ENCODE measurements at places on chromosomes 1 and 21.

- DNase-seq, result peak; percentile 89
These were observed 16.2 kb downstream of the GIPC2 start for GRCh38 chr1:78061825-78062523.

DNA sequence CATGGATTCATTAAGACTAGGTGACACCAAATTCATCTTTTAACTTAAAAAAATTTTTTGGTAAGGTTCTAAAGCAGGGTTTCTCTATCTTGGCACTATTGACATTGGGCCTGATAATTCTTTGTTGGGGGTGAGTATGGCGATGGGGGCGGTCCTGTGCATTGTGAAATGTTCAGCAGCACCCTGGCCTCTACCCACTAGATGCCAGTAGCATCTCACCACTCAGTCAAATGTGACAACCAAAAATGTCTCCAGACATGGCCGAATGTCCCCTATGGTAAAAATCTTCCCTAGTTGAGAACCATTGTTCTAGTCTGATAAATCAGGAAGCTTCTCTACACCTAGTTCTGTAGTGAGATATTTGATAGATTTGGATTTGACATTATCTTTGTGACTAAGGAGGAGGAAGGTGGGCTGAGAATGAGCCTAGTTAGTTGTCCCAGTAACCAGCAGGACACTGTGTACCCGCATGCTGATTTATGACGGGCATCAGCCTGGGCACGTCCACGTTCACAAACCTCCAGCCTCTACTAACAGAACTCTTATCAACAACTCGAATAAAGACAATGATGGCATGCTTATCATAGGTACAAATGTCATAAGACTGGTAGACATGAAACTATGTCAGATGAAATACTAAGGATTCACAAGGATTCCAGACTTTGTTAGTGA lies 104.6 kb downstream of the KCND3 start:
- no peak for DNase-seq

GRCh38 chr1:29454616-29455380 lies 218.5 kb downstream of the PTPRU start:
- DNase-seq, result no peak

- DNase-seq, result no peak
These were observed 40.8 kb upstream of the PPP2R5A start for GRCh38 chr1:212244441-212244840.

- peak; percentile 80 for DNase-seq
These were observed 12.6 kb upstream of the PSMA5 start for GRCh38 chr1:109438798-109439297.

DNA sequence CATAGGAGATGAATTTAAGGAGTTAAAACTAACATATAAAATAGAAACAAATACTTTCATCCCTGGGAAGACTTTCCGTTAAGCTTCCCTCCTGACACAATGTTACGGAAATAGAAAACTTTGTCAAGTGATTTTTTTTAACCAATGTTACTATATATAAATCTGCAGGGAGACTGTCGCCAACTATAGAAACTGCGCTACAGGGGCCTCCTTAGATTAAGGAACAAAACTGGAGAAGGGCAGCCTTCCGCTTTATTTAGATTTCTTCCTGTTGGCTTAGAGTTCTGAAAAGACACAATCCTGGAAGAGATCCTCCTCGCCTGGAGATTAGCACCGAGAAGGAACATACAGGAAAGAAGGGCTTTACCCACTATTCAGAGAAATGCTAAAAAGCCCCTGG lies 1.5 kb downstream of the MGST3 start:
- DNase-seq, result no peak

DNA sequence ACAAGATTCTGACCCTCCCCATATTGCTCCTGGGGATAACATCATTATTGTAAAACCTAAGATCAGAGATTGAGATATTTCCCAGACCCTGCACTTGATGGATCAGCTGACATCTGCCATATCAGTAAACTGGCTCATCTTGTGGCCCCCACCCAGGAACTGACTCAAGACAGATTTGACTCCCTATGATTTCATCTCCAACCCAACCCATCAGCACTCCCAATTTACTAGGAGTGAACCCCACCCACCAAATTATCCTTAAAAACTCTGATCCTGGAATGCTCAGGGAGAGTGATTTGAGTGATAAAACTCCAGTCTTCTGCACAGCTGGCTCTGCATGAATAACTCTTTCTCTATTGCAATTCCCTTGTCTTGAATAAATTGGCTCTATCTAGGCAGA lies 6.1 kb upstream of the CLCC1 start:
- no peak for DNase-seq

- DNase-seq, result no peak
These were observed 35.9 kb upstream of the ZNF644 start for GRCh38 chr1:91057784-91058183.

DNA sequence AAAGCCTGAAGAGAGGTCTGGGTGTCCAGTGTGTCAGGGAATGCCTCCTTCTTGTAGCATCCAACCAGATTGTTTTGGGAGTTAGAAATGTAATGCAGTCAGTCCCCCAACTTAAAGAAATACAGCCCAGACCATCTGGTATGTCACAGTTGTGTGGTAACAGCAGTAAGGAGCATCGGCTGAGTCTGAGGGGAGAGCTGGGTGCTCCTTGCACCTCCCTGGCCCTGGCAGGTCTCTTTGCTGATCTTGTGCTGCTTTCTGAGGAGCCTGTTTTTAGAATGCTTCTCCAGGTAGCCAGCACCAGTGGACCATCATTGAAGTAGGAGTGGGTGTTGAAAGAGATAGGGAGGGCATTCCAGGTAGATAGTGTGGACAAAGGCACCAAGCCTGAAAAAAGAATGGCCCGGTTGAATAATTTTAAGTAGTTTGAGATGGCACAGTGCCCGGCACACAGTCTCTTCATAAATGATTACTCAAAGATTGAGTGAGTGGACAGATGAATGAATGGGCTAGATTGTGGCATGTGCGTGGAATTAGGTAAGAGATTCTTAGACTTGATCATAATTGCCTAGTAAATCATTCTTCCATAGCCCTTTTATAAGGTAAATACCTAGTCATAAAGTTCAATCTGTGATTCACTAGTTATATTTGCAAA lies 46.5 kb downstream of the LAMC1 start:
- no peak for DNase-seq

All from retinal pigment epithelial cell (primary cell).